Tongue (tissue), 3 donors: ENCODE measurements at places on chromosomes 16 and 17.

DNA sequence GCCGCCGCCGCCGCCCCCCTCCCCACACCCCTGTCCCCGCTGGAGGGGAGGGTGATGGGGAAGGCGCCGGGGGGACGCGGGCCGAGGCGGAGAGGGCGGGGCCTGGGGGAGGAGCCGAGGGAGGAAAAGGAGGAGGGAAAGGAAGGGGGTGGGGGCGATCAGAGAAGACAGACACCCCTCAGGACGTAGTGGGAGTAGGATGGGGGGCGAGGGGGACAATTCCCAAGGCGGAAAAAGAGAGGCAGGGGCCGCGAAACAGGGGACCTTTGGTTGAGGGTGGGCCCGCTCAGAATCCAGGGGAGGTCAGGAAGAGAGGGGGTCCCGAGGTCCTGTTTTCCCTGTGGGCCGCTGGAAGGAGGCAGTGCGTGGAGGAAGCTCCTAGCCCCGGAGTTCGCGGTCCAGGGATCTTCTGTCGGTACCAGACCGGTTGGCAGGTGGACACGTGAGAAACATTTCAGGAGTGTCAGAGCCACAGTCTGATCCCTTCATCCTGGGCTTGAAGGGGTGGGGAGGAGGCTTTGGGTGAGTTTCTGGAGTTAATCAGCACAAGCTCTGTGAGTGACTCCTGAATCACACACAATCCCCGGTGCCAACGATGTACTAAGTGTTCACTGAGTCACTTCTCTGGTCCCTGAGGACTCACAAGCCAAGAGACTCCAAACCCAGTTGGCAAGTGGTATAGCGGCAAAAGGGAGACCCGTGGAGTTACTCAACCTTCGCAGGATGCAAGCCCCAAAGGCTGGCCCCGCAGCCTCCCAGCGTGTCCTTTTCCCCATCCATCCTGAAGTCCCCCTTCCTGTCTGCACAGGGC lies at the start of gene XYLT1:
TSS of gene XYLT1 (minus strand) at position 53 of the 811 bp plus-strand sequence. CDS start 164 bp downstream, outside the sequence.
- DNase-seq = peak; percentile 77

- no peak for DNase-seq
These were observed 5.8 kb upstream of the RAB11FIP4 start for GRCh38 chr17:31385428-31386285.

- no peak for DNase-seq
These were observed 23.7 kb downstream of the ARSG start for GRCh38 chr17:68314916-68315535.

DNA sequence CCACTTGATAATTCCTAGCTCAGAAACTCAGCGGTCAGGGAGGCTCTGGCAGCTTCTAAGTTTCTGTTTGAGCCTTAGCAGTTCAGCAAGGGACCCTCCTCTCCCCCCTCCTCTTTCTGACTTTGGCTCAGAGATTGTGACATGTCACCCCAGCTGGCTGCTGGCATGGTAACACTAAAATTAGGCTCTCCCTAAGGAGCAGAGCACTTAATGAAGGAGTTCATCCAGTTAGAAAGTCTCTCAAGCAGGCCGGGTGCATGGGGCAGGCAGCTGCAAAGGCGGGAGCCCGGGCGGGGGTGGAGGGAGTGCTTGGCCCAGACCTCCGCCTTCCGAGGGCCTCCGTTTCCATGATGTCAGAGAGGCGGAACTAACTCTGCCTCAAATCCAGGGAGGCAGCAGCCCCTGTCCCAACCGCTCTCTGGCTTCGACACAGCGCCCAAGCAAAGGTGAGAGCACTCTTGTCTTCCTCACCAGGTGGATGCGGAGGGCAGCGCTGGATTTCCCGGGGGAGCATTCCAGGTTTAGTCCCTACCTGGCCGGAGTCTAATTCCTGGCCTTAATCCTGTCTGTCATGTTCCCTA lies 128.0 kb upstream of the PLCG2 start:
- peak; percentile 98 for DNase-seq

DNA sequence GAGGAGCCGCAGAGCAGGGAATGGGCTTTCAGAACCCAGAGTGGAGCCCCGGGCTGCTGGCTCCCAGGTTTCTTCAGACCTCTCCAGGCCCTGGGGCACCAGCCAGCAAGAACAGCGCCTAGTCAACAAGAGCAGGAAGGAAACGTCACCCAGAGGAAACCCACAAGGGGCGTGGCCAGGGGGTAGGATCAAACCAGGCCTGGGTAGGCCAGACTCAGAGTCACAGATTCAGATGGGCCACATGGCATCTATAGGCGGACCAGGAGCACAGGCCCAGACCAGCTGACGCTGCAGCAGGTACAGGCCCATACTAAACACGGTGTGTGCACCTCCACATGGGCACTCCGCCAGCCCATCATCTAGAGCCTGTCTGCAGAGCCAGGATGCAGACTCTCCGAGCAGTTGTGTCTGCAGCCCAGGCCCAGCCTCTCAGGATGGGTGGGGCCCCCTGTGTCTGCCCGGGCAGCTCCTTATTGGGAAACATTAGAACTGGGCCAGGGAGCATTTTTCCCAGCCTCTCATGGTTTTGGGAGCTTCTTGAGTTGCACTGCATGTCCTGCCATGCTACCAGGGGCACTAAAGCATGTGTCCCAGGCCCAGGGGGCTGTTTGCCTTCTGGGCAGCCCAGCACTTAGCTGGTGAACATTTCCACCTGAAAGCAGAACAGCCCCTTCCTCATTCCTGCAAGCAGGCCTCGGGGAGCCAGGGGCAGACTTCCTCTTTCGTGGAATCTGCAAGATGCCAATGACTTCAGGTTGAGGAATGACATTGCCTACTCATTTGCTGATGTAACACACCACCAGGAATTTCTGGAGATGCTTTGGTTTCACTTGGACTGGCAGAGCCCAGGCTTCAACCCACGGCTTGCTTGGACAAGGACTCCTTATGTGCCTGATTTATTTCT lies at the start of gene NLRP1:
TSS of gene NLRP1 (minus strand) at position 127 of the 904 bp plus-strand sequence. CDS start 552 bp downstream, outside the sequence.
- DNase-seq = peak; percentile 77

- no peak for DNase-seq
These were observed 77.6 kb downstream of the CCDC182 start for GRCh38 chr17:57667461-57667923.

- DNase-seq = no peak
These were observed 112.9 kb downstream of the ABCC1 start for GRCh38 chr16:16062023-16062937.

- no peak for DNase-seq
These were observed 92.4 kb downstream of the BRIP1 start for GRCh38 chr17:61770752-61771533.

DNA sequence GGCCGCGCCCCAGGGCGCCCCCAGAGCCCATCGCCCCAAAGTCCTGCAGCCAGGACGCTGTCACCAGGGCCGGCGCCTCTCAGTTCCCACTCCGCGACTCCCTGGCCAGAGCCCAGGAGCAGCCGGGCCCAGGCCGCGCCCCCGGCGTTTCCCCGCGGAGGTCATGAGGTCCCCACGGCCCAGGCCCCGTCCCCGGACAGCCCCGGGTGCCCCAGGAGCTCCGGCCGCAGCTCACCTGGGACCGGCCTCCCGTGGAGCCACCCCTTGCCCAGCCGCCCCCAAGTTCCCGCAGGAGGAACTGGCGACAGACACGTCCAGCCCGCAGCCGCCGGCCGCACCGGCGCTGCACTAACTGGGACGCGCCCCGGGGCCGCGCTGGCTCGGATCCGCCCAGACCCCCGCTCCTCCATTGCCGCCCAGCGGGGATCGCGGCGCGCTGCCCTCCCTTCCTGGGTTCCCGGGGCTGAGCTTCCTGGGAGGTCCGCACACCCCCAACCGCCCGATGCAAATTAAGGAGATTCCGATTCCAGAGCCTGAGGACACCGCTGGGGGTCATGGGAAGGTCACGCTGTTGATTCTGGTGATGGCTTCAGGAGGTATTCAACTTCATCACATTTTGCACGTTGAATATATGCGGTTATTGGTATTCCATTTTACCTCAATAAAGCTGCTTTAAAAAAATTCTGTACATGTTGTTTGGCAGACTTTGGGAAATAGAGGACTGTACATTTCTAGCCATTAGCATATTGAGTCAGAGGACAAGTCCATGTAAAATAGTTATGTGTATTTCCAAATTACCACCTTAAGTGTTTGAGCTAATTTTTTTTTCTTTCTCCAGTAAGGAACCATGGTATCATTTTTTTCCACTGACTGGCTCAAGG lies 9.9 kb downstream of the AHSP start:
- DNase-seq = peak; percentile 15

GRCh38 chr17:16286947-16287562 lies 66.2 kb downstream of the CENPV start:
- no peak for DNase-seq

DNA sequence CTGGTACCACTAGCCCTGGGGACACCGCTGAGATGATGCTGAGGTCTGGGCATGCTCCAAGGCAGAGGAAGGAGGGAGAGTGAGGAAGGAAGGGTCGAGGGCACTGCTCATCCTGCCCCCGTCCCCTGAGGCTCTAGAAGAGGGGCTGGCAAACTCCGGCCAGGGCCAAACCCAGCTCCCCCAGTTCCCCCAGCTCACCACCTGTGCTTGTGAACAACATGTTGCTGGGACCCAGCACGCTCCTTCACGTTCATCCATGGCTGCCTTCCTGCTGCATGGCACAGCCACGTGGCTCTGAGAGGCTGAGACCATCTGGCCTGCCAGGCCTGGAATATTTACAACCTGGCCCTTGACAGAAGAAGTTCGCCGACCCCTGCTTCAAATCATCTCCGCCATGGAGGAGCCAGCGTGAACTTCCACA lies 81.2 kb downstream of the RBFOX3 start:
- DNase-seq = no peak

DNA sequence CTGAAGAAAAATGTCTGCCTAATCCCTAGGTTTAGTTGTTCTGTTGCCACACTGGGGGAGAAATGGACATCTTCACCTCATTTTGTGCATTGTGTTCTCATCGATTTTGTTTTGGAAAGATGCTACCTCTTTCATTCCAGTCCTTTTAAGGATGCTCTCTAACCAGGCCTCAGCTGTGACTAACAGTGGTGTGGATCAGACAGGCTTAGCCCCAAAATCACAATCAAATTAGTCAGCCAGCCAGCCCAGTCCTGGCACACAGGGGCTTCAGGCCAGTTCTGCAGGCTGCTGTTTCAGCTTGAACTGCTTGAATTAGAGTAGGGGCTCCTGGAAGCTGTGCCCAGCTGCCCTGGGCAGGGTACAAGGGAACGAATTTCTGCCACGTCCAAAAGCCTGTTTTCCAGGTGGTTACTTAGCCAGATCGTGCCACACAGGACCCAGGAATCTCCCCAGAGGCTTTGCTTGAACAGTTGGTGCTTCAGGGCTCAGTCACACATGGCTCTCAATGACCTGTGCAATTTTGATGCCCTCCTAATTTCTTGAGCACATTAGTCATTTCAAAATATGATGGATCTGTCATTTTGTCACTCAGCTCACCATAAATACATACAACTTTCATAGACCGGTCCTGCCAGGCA lies 60.7 kb downstream of the CLEC16A start:
- no peak for DNase-seq

DNA sequence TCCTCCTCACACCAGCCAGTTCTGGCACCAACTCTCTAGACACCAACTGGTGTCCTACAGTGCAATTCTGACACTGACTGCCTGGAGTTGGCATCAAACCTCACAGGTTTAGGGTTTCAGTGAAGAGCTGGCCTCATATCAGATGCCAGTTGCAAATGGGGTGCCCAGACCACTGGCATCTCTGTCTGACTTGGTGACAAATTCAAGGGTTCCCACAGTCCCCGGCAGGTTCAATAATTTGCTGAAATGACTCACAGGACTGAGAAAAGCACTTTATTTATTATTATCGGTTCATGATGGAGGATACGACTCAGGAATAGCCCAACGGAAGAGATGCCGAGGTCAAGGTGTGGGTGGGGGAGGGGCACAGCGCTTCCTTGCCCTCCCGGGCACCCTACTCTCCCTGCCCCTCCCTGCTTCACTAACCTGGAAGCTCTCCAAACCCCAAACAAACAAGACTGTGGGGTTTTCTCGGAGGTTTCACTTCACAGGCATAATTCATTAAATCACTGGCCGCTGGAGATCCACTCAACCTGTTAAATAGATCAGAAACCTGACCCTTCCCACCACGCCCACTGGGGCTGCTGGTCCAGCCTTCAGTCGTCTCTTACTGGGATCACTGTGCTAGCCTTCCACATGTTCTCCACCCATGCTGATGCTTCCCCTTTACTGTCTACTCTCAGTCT lies 1.7 kb upstream of the NLRP1 start:
- DNase-seq = peak; percentile 84

GRCh38 chr17:8855477-8856204 lies 11.8 kb downstream of the PIK3R6 start:
- no peak for DNase-seq

GRCh38 chr16:12532871-12533610 lies 270.6 kb downstream of the CPPED1 start:
- no peak for DNase-seq

GRCh38 chr16:48110982-48111381 lies 44.8 kb downstream of the ABCC12 start:
- DNase-seq = no peak

DNA sequence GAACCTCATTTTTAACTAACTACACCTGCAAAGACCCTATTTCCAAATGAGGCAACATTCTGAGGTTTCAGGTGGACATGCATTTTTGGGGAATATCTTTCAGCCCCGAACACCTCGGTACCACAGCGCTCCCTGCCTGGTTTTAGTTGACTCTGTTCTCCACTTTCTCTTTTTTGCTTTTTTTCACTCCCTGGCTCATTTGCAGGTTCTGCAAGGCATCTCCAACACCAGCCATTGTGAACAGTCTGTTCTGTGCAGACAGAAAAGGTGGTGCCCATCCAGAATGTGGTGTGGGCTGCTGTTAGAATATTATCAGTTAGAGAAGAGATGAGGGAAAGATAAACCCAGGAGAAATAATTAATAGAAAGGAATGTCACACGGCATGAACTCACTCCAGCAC lies 32.5 kb upstream of the ZCCHC14 start:
- DNase-seq = no peak

GRCh38 chr16:84324434-84325262 lies 30.0 kb downstream of the WFDC1 start:
- DNase-seq = no peak

- no peak for DNase-seq
These were observed 243.2 kb upstream of the GSE1 start for GRCh38 chr16:85369741-85370528.

DNA sequence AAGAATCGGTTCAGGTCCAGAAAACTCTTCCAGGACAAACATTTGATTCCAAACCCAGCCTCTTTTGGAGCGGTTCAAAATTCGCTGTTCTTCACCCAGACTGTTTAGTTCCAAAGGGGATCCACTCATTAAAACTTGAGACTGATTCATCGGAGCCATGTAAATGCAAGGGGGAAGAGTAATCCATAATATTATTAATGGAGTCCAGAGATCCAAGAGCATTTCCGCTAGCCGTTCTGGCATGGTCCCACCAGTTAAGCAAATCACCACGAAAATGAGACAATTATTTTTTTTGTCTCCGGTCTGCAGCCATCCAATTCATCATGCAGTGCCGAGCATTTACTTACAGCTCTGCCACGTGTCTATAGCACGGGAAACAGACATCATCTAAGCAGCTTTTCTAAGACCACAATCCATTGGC lies 15.1 kb downstream of the CDH8 start:
- DNase-seq = peak; percentile 24

GRCh38 chr16:67419502-67419901 lies 3.2 kb upstream of the ZDHHC1 start:
- DNase-seq = no peak
